ENCODE measurements at places on chromosomes 13 and 19.

GRCh38 chr19:18205200-18205892, 1.5 kb upstream of the RAB3A start:
- peak; percentile 56 for DNase-seq

- DNase-seq, result no peak
Measured at GRCh38 chr19:9039728-9040127, 29.5 kb upstream of the MUC16 start.

DNA sequence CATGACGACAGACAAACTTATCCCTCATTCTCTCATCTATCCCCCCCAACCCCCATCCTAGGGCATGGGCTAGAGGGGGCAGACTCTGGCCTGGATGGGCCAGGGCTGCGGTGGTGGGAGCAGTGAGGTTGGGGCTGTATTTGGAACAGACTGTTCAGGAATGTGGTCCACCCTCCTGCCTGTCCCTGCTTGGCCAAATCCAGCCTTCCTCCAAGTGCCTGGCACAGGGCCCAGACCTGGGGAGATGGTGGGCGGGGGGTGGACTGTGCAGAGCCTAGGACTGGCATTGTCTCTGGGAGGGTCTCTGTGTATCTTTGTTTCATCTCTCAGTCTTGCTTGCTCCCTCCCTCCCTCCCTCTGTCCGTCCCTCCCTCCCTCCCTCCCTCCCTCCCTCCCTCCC, 14.2 kb downstream of the EGLN2 start:
- no peak for DNase-seq

GRCh38 chr13:113821847-113822246, 42.0 kb downstream of the GAS6 start:
- DNase-seq, result no peak

DNA sequence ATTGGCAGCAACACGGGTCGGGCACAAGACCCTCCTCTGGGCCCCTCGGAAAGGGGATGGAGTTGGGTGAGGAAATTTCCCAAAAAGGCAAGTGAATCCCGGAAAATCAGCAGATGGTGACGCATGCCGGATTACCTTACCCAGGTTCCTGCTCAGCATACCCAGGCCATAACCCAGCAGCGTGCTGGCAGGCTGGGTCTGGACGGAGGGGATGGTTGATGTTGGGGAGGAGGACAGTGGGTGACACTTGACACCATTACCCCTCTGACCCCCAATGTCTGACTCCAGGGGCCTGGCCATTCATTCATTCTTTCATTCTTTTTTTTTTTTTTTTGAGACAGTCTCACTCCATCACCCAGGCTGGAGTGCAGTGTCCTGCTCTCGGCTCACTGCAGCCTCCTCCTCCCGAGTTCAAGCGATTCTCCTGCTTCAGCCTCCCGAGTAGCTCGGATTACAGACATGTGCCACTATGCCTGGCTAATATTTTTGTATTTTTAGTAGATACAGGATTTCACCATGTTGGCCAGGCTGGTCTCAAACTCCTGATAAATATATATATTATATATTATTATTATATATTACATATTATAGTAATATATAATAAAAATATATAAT, 799 bp downstream of the PVR start:
- peak; percentile 74 for DNase-seq

GRCh38 chr19:16890461-16891184, 1.8 kb downstream of the F2RL3 start:
- DNase-seq, result no peak

DNA sequence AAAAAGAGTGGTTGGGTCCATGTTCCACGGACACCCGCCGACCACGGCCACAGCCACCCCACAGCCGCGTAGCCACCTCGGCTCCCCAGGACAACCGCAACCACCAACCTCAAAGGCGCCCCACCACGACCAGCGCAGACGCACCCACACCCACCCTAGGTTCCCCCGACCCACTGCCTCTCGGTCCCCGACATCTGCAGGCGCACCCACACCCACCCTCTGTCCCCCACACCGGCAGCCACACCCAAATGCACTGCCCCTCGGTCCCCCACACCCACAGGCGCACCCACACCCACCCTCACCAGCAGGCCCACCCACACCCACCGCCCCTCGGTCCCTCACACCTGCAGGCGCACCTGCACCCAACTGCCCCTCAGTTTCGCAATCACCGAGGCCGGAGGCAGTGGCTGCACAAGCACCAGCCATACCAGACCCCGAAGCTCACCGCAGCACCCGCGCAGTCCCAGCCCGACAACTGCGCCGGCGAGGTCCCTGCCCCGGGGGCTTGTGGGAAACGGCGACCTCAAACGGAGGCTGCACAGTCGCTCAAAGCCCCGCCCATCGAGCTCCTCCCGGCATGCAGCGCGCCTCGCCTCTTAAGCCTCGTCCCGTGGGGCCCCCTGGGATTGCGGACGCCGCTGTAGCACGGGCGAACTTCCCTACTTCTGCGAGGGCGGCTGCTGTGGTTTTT, 18.3 kb downstream of the ZNF77 start:
- no peak for DNase-seq

DNA sequence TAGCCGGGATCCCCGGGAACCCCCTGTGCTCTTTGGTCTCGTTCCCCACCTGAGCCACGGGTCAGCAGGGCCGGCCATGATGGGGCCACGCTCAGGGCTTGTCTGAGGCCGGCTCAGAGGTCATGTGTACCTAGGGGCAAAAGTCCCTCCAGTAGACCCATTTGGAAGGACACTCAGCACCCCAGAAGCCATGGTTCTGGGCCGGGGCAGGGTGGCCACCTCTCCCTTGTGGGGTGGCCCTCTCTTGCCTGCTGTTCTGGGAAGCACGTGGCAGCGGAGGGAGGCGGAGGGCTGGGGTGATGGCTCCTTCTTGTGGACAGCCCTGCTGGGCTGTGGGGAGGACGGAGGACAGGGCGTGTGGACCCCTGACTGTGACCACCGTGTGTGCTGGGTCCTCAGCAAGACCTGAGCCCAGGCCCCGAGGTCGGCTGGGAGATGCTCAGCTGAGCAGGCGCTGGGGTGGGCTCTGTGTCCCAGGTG, 6.4 kb upstream of the PEAK3 start:
- peak; percentile 56 for DNase-seq

DNA sequence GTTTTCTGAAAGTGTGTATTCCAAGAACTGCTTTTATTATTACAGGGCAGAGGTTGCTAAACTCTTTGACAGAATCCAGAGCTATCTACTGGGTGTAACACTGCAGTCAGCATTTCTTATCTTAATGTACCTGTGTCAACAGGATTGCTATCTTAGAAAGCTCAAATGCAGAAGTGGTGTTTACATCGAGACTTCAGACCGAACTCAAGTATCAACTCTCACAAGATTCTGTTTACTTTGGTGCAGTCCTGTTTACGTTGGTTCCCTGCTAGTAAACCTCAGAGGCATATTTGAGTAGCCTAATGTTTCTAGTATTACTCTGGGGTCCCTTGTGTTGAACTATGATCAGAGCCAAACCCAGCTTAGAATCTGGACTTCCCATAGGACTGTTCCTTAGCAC, 20.5 kb downstream of the SLC15A1 start:
- DNase-seq, result no peak

- no peak for DNase-seq
Measured at GRCh38 chr13:99803141-99803540, 168.4 kb downstream of the ZIC5 start.

GRCh38 chr19:38221919-38222830, 1.8 kb downstream of the DPF1 start:
- DNase-seq, result no peak

- DNase-seq, result peak; percentile 22
Measured at GRCh38 chr13:31236211-31236786, 36.5 kb downstream of the B3GLCT start.

DNA sequence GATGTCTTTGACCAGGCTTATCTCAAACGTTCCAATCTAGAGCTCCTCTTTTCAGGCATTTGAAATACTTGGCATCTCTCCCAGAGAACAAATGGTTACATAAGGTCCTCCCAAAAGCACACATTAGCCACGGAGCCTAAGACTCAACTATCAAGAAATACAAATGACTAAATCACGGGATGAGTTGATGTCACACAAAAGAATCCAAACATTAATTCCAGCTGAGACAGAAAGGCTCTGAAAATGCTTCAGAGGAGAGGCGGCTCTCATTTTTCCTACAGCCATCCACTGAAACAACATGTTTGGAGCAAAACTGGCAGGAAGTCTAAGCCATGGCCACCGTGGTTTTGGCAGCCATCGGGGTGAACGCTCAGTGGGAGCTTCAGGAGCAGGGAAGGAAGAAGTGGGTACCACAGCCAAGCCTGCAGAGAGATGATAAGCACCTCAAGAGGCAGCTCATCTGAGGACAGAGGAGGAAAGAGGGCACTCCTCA, 122.5 kb downstream of the STK24 start:
- peak; percentile 66 for DNase-seq

- DNase-seq, result no peak
Measured at GRCh38 chr13:77430377-77430951, 103.6 kb upstream of the MYCBP2 start.

DNA sequence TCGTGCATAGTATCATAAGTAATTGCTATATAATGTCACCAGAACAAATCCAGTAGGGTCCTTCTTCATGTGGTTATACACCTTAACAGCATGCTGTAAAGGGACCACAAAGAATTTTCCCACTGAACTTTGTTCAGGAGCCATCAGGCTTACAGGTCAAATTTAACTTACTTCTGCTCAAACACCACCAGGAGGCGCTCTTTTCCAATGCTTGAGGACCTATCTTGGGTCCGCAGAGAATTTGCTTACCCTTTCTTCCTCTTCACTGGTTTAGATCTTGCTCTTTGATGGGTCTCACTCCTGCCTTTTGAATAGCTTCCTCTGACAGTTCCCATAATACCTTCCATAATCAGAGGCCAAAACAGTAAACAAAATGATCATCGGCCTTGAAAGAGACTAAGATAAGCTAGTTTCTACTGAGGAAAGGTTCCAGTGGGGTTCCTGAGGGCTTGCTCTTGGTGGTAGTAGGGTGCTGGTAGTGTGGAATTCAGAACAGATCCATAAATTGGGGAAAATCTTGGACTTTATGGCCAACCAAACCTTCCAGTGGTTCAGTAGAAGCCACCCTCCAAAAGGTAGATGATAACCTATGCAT, 37.4 kb downstream of the SCGB2B2 start:
- peak; percentile 69 for DNase-seq

DNA sequence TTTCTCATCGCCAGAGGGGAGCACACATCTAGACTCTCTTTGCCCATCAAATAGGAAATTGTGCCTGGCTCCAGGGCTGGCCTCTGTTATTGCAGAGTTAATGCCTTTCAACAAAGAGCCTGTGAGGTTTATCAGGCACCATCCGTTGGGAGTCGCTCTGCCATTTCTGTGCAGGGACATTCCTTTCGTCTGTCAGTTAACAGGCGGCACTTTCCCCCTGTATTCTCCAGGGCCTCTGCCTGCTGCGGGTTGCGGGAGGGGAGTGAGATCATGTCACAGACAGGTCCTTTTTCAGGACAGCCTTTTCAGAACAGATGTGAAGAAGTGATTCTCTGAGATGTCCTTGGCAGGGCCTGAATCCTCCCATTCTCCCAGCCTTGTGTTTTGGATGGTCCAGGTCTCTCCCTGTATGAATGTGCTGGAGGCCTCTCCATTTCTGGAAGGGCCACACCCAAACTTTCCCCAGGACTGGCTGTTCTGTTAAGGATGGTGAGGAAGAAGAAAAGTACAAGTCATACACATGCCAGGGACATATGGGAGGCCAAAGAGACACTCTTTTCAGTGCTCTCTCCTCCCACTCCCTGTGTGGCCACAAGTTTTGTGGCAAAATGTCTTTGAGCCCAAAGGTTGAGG, 14.9 kb downstream of the SERP2 start:
- DNase-seq, result no peak

DNA sequence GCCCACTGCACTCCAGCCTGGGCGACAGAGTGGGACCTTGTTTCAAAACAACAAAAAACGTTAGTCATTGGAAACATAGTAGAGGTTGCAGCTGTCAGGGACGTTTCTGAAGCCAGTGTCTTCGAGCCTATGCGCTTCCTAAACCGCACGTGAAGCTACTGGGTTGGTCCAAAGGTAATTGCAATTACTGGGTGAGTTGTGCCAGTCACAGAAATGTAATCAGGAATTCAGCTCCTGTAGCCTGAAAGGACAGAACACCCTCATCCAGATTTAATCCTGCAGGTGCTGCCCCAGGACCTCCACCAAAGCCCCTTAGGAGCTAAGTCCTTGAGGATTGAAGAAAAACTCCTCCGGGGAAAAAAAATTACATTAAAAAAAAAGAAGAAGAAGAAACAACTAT, 2.4 kb upstream of the RHPN2 start:
- DNase-seq, result no peak

DNA sequence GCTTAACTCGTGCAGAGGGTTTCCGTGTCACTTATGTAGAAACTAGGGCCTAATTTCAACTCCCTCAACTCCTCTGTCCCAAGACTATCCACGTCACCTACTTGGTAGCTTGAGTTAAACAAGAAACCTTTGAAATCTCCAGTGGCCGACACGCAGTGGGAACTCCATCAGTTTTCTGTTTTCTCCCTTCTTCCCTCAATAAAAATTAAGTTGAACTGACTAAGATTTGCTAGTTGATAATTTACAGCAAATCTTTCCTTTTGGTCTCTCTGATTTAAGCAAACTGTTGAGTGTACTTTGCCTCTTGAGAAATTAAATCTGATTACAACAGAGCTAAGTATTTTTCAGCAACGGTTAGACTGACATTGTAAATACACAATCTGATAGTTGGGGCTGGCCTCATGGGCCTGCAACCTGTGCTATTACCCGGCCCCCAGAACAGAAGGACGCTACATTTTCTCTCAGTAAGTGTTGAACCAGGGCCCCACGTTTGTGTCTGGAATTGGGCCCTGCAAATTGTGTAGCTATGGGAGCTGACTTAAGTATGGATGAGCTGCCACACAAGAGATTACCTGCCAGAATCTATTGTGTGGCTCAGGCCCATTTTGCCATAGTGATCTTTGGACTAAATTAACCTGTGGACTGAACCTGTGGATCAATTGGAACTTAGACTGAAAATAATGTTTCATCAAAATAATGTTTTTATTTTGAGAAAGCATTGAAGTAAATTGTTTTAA, 708 bp upstream of the ESD start:
- no peak for DNase-seq

DNA sequence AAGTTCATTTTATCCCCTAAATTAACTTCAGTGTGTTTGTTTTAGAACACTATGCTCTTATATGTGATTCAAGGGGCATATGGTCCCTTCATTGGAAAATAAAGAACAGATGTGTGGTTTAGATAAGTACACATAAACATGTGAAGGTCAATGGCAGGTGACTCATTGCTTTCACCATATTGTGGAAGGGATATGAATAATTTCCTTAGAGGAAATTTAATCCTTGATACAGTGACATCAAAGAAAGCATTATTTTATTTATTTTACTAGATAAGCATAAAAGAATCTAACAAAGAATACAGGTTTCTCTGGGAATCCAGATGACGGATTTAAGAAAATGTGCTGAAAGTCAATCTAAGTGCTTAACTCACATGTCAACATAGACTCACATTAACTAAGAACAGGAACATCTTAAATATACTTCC, 373.5 kb downstream of the KCTD12 start:
- DNase-seq, result peak; percentile 94

DNA sequence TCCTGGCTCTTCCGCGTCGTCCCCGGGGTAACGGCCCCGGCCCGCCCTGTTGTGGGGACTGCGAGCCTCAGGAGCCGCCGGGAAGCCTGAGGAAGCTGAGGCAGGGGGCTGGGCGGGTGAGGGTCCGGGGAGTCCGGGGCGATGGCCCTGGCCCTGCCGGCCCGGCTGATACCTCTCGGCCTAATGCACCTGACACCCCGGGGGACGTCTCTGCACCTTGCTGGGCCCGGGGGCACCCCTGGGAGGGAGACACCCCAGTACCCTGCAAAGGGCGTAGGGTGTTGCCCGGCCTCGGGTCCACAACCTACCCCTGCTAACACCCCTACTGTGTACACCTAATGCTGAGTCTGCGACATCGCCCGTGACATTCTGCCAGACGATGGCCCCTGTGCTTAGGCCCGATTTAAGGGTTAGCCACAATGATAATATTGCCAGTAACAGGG, 410 bp downstream of the PIN1 start:
- DNase-seq, result no peak

All from NCI-H2171 treated with DMSO at 0.1 percent for 48 hours (cell line).